ENCODE measurements at places on chromosomes 16 and 17.
A peak's percentile ranks its signal among the peaks of the same experiment; 100 is the strongest.

DNA sequence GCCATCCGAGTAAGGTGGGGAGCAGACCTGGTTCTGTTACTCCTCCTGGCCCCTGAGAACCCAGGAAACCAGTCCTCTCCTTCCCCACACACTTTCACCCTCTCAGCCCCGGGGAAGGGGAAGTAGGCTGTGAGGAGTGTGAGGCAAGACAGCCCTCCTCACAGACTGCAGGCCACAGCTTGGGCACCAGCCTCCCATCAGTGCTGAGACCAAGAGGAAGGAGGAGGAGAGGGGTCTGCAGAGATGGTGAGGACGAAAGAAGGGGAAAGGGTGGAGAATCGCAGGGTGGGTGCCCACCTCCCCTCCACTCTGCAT is 7.0 kb downstream of the G6PC3 start:
- DNase-seq = no peak

DNA sequence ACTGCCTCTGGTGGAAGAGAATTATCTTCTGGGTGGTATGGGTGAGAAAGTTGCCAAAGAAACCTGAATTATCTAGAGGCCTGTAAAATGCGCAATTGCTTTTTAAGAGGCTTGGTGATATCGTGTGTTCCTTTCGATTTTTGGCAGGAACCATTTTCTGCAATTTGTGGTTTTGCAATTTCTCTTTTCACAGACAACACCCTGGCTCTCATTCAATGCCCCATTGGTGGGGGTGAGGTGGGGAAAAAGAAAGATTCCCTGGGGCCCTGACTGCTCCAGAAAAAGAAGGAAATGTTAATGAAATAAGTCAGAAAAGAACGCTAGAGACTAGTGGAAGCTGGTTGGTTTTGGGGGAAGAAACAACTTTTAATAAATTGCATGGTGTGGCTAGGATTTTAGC is 77.4 kb downstream of the ANKFN1 start:
- no peak for DNase-seq

- no peak for DNase-seq
These were observed 38.7 kb downstream of the KPNA2 start for GRCh38 chr17:68074279-68074678.

DNA sequence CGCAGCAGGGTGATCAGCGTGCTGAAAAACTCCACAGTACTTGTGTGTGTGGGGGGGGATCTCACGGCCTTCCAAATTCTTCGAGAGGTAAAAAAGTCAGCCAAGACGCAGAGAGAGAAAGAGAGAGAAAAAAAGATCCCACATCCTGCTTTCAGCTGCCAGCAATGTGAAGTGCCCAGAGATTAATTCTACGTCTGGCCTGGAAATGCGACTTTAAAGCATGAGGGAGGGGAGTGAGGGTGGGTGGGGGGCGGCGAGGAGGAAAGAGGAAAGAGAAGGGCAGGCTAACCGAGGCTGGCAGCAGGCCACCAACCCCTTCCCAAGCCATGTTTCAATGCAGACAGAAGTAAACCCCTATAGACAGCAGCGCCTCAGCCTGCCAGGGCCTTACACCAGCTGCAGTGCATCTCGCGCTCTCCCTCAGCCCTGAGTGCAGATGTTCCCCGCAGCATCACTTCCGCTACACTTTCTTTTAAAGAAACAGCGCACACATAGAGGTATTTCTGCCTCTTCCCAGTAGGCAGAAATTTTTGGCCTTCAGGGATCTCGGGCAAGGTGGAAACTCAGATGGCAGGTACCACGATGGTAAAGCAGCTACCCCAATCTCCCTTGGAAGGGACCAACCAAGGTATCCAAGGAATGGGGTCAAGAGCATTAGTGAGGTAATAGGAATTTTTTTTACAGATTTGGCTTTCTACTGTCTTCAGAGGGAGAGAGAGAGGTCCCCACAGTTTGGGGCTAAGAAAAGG is 87.8 kb downstream of the SMG6 start:
- no peak for DNase-seq

DNA sequence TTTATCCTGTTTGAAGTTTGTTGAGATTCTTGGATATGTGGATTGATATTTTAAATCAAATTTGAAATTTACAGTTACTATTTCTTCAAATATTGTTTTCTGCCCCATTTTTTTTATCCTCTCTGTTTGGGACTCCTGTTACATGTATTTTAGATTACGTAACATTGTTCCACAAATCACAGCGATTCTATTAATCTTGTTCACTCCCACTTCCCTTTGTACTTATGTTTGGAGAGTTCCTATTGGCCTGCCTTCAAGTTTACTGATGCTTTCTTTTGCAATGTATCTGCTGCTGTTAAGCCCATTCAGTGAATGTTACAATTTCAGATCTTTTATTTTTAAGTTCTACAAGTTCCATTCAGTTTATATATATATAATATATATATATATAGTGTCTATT is 288.3 kb upstream of the TNRC6C start:
- DNase-seq = no peak

DNA sequence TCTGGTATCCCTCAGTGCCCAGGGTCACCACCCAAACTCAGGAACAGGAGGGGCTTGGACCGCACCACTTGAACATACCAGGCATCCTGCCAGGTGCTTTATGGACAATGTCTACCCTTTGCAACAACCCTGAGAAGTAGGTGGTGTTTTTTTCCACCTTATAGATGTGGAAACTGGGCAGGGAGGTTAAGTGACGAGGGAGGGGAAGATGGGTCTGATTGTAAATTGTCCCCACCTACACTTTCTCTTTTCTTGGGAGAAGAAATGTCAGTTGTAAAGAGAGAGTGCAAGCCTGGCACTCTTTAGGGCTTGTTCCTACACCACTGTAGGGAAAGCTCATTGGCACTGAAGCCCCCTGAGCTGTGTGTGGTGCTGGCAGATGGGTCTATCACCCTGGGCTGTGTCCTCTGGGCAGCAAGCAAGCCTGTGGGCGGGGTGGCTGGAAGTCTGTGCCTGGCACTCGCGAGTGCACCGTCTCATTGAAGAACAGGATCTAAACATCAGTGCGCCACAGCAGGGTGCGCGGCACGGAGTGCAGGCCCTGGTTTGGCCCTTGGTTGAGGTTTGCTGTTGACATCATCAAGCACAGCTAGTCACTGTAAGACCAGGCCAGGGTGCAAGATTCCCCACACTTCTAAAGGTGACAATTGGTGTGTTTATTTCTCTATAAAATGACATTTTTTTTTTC is 15.1 kb downstream of the NOD2 start:
- DNase-seq = no peak

DNA sequence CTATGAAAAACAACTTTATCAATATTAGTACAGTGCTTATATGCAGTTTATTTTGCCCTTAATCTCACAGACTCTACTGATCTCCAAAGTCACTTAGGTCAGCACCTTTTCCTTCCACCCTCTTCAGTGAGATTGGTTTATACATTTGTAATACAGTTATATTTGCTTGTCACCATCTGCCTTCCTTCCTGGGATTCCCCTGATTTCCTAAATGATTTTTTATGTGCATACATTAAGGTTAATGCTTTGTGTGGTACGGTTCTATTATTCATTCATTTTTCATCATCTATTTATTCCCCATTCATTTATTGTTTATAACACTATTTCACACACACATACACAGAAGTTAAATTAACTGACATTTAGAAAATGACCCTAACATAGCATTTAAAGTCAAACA is 419.8 kb upstream of the CDH11 start:
- no peak for DNase-seq

- DNase-seq = no peak
These were observed 20.7 kb downstream of the GAA start for GRCh38 chr17:80122026-80122575.

DNA sequence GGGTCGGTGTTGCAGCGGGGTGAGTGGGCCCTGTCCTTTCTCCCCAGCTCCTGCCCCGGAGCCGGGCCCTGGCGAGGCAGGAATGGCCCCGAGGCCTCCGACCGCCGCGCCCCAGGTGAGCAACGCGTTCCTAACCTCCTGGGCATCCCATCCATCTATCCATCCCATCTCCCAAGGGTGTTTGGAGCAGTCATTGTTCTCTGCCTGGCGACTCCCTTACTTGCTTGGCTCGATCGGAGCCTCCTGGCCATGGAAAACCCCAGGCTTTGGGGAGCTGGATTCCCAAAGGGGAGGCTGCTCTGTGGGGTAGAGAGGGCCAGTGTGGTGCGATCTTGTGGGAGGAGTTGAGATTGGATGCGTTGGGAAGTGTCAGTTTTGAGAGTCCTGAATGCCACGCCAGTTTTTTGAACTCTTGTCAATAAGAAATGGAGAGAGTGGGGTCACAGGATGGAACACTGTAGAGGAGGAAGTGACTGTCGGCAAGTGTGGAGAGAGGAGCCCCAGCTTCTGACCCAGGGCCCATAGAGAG is 684 bp downstream of the ZFP90 start:
- no peak for DNase-seq

DNA sequence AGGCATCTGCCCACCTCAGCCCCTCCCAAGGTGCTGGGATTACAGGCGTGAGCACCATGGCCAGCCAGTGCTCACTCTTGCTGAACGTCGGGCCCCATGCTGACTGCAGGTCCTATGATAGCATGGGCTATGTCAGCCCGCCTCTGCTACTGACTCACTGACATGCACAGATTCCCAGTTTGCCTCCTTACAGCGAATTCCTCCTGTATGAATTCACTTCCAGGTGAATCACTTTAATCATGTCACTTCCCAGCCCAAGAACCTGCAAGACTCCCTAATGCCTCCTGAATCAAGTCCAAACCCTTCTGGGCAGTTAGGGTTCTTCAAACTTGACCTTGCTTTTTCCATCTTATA is 16.1 kb upstream of the UBTF start:
- no peak for DNase-seq

- DNase-seq = no peak
These were observed 14.4 kb downstream of the FA2H start for GRCh38 chr16:74760007-74760767.

- peak; percentile 30 for DNase-seq
These were observed 22.6 kb upstream of the AXIN2 start for GRCh38 chr17:65583921-65584603.

GRCh38 chr17:43720311-43721060 is 38.1 kb downstream of the SOST start:
- peak; percentile 61 for DNase-seq

DNA sequence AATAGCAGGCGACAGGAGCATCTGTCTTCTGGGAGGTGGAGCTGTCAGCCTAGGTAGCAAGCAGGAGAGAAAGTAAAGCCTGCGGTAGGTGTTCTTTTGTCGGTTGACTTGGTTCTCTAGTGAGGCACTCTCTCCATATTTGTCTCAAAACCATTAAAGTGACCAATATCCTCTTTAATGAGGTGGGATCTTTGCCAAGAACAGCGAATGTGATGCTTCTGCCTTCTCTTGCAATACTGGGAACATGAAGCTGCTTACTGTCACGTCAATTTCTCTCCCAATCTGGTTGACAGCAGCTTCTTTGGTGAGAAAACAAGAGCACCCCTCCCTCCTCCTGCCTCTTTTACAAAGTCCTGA is 176.7 kb downstream of the ABCC12 start:
- no peak for DNase-seq

DNA sequence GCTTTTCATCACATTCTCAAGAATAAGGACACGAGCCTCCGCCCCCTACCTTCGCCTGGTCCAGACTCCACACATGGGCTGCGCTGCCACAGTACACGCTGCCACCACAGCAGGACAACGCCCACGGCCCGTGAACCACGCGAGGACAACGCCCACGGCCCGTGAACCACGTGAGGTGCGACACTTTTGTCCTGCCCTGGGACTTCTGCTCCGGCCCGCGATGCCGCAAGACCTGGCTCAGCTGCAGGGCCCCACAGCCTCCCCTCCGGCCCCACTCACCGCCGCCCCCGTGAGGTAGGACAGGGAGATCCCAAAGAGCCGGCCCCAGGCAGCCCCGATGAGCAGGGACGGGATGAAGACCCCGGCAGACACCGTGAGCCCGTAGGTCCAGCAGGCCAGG is 5.9 kb upstream of the CCDC154 start:
- no peak for DNase-seq

DNA sequence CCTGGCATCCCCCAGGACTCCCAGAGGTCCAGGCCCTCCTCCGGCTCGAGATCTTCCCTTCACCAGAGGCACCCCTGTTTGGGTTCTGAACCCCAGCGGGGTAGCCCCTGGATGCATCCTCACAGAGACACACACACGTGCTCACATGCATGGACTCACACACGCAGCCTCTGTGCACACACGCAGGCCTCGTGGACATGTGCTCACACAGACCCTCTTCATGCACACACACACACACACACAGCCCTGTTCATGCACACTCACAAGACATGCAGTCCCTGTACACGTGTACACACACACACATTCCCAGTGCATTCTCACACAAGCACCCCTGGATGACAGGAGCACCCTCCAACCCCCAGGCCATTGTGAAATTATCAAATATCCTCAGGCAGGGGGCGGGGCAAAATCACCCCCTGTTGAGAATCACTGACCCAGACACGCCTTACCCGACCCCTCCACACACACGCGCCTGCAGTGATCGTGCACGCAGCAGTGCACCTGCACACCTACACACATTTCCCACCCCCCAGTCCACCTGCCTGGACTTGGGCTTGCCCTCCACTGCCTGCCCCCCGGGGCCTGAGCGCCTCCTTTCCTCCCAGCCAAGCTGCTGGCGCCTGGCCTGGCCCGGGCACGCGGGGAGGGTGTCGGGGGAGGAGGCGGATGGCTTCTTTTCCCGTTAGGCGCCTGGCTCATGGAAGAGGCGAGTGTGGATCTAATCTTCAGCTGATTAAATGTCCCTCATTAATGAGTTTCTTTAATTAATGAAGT is 62.6 kb downstream of the ENGASE start:
- DNase-seq = no peak

- DNase-seq = no peak
These were observed 13.4 kb downstream of the CD300E start for GRCh38 chr17:74610108-74610507.

GRCh38 chr17:10579270-10579669 is 29.8 kb upstream of the MYH2 start:
- no peak for DNase-seq

- DNase-seq = no peak
These were observed 44.1 kb upstream of the SEC14L1 start for GRCh38 chr17:77096570-77097214.

DNA sequence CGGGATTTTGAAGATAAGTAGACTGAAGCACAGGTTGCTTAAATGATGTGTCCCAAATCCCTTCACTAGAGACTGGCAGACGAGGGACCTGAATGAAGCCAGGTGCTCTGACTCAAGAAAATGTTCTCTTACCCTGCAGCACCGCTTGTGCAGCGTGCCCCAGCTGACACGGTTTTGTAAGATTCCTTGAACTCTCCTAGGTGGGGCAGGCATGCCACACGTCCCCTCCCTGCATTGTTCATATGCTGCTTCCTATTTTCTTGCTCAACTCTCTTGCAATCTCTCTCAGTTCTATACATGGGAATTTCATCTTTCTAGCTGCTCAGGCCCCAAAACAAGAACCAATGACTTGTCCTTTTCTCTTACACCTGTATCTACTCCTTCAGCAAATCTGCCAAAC is 22.1 kb upstream of the HNF1B start:
- DNase-seq = no peak

DNA sequence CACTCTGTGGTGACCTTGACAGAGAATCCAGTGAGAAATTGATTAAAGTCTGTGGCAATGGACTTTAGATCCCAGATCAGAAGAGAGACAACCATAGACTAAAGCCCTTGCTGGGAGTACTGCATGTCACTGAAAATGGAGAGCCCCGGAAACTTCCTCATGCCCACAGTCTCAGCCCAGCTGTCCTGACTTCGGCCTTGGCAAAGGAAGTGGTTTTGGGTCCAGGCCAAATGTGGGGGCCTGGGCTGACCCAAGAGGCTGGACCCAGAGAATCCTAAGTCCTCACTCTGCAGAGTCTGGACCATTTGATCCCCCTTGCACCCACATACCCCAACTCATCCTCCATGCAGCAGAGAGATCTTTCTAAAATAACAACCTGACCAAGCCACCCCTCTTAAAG is 4.7 kb upstream of the BEAN1 start:
- no peak for DNase-seq

GRCh38 chr17:43698678-43699437 is 37.1 kb upstream of the MEOX1 start:
- no peak for DNase-seq
